Left ventricle myocardium inferior (tissue), 1 donor: ENCODE measurements at places on chromosomes 7 and 10. TPM values are rescaled to one million over a fixed set of nuclear protein-coding genes. Genes with fewer than 3 reads are reported as not detected.

DNA sequence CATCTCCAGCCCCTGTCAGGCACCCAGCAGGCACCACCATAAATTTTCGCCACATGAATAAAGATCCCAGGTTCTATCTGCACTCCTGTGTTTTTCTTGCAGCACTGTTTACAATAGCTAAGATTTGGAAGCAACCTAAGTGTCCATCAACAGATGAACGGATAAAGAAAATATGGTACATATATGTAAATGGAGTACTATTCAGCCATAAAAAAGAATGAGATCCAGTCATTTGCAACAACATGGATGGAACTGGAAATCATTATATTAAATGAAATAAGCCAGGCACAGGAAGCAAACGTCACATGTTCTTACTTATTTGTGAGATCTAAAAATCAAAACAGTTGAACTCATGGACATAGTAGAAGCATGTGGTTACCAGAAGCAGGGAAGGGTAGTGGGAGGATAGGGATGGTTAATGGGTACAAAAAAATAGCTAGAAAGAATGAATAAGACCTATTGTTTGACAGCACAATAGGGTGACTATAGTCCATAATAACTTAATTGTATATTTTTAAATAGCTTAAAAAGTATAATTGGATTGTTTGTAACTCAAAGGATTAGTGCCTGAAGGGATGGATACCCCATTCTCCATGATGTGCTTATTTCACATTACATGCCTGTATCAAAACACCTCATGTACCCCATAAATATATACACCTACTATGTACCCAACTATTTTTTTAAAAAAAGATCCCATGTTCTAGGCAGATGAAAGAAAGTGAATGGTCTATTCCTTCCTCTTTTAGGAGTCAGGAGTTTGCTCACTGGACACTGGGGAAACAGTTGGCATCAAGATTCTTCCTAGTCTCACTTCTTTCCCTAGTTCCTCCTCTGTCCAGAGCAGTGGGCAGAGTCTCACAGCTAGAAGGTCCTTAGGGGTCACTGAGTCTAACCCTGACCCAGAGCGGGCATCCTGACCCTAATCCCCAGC lies 1.0 kb upstream of the NPFFR1 start:
- no peak for DNase-seq

DNA sequence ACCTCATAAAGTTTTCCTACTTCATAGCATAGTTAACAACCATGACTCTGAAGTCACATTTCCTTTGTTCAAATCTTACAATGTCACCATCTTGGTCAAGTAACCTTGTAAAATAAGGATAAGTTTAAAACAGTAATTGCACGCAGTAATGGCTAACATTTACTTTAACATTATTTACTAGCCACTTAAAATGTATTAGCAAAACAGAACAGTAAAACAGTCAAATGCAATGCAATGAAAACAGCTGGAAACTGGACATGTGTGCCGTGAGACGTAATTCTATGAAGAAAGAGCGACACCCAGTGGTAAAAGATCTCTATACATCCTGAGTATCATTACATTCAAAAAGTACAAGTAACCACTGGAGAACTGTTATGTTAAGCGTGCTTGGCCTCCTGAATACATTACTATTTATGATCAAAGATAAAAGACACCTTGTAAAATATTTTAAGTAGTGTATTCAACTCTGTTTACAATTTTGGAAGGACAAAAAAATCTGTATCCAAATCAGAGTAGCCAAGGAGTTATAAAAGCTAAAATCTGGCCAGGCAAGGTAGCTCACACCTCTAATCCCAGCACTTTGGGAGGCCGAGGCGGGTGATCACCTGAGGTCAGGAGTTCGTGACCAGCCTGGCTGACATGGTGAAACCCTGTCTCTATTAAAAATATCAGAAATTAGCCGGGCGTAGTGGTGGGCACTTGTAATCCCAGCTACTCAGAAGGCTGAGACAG lies 27.2 kb downstream of the ATE1 start:
- no peak for DNase-seq

DNA sequence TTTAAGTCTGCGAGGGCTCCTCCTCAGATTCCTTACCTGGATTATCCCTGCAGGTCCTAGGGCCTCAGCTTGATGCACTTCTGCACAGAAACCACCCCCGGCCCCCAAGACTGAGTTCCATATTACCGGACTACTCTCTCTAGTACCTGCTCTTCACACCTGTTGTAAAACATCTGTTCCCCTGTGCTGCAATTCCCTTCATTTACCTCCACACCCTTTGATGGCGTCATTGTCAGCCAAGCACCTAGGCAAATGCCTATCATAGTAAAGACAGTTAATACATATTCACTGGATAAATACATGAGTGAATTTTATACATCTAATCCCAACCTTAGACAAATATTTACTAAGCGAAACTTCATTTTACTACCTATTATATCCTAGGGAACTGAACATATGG lies 275.5 kb downstream of the PLXDC2 start:
- no peak for DNase-seq

- peak; percentile 15 for DNase-seq
Observed at GRCh38 chr10:132399117-132400035, 2.4 kb downstream of the PWWP2B start.

GRCh38 chr7:28075674-28076358 lies 104.8 kb downstream of the JAZF1 start:
- DNase-seq: no peak

DNA sequence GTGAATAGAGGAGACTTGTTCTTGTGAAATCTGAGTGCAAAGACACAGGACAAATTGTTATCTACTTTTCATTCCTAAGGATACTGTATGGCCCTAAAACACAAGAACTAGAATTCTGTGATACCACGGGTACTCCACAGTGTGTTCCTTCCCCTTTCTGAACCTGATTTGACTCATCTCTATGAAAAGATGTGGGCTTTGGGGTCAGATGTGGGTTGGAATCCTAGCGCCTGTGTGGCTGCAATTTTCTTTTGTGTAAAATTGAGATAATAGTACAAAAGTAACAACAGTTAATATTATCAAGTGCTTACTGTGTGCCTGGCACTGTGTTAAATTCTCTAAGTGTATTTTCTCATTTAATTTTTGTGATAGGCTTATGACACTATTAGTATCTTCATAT lies 8.1 kb downstream of the SRGN start:
- DNase-seq: no peak

DNA sequence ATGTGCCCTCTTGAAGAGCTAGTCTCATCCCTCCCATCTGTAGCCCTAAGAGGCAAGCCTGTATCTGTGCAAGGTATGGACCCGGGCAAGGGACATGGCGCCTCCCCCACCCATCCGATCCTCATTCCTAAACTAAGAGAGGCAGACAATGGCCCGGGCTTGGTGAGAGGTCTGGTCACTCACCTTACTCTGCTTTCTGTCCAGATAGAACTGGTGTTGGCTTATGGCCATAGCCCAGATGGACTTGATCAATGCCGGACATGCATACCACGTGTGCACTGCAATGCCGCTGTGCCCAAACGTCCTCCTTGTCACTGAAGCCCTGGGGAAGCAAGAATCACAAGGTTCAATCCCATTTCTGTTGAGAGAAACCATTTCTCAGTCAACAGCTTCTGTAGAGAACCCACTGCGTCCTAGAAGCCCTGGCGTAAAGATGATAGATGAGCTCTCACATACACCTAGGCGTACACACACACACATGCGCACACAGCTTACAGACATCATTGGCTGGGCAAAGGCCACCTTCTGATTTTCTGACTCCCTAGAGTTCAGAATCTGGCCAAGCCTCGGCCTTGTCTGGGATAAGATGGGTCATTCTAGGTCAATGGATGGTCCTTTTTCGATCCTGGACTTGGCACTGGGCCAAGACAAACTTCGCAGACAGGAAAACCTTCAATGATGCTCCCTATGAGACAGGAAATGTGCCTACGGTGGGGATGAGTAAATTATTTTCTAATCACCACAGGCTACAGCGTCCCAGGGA lies 114.6 kb downstream of the PRPF18 start:
- no peak for DNase-seq

GRCh38 chr10:84360637-84361365 lies 32.4 kb downstream of the CCSER2 start:
- DNase-seq: no peak

GRCh38 chr7:156823435-156823834 lies 69.5 kb downstream of the LMBR1 start:
- DNase-seq: no peak

GRCh38 chr10:23413629-23414089 lies 25.2 kb upstream of the OTUD1 start:
- DNase-seq: no peak

GRCh38 chr7:16668049-16668858 lies 22.3 kb downstream of the BZW2 start:
- DNase-seq: peak; percentile 51

DNA sequence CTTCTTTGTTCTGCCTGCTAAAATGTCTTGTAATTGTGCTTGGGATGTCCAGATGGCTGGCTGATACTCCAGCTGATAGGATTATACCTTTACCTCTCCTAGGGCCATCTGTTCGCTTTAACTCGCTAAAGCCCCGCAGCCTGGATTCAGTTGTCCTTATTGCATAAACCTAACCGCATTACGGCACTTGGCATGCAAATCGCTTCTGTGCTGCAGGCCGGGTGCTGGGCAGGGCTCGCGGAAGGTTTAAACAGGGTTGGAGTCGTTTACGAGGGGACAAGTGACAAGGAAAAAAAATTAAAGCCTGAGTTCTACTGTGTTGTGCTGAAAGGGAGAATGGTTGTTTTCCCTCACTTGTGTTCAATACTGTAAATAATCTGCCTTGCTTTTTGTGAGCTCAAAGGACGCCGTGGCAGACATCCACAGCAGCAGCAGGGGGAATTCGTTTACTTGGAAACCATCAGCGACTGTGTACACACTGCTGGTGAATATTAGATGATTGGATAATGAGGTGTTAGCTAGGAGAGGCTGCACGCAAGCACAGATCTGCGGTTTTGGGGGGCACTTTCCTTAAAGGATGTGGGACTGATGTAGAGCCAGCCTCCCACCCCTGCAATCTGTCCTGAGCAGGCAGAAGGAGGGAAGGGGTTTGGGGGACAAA lies 93.0 kb downstream of the EBF3 start:
- DNase-seq: no peak

DNA sequence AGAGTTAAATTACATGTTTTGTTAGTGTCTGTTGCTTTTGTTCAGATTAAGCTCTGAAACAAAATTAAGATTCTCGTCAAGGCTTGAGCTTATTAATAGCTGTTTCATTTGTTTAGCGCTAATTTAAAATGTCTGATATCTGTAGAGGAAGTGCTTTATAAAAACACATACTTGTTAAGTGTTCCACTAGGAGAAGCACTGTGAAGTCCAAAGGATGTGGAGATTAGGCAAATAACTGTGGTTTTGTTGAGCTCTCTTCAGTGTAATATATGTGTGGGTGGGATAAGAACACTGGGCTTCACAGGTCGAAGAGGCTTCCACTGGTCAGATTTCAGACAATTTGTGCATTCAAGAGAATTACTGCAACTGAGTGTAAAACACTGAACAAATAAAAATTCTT lies 242.0 kb downstream of the AUTS2 start:
- DNase-seq: no peak

GRCh38 chr10:33900596-33900995 lies 566.1 kb upstream of the NRP1 start:
- no peak for DNase-seq

- no peak for DNase-seq
Observed at GRCh38 chr7:30114536-30115238, 20.1 kb upstream of the MTURN start.

DNA sequence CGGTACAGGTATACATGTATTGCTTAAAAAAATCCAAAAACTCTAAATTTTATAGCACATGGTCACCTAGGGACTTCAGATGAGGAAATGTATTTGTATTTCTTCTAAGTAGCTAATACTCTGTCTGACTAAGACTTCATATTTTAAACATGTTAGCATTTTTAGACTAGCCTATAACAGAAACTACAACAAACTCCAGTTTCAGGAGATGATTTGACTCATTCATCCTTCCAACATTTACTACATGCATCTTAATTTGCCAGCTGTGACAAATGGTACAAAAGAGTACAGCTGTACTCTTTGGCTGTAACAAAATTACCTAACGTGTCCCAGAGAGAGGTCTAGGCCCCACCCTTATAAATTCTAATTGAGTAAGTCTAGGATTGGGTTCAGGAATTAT lies 22.2 kb downstream of the TMEM209 start:
- no peak for DNase-seq

The CRTAC1 gene
- 2.3 TPM for total RNA-seq

The VAX1 gene
- total RNA-seq: not detected

The FAM25A gene
- total RNA-seq: not detected

The FRAT2 gene
- total RNA-seq: 5.9 TPM

The RNF133 gene
- total RNA-seq: 0.41 TPM

The SH2D4B gene
- total RNA-seq: not detected

The RHEB gene
- 113 TPM for total RNA-seq
